Amygdala (tissue), 56 donors: ENCODE measurements at places on chromosomes 1 and 21.

DNA sequence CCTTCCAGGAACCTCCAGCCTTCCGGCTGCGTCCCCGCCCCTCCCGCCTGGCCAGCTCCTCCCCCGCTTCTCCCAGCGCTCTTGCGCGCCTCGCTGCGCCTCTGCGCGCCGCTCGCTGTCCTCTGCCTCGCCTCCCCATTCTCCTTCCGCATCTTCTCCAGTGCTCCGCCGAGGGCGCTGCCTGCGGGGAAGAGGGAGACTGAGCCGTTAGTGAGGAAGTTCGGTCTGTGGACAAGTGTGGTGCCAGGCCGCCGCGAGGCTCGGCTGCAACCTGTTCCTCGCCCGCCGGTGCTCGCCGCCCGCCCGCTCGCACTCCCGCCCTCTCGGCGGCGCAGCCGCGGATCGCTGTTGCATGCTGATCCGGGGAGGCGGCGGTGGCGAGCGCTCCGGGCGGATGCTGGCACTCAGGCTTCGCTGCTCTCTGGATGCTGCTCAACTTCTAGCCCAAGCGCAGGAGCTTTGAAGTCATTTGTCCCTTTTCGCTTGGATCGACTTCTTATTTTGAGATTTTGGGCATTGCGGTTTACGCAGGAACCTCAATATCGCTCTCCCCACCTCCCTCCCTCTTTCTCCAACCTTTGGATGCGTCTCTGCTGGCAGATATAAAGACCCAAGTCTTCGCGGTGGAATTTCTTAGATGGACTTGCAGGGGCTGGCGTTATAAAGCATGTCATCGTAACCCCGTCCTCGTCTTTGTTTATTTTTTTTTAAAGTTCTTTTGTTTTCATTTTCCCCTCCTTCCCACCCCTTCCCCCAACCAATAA lies 614 bp upstream of the CACNA1E start:
- DNase-seq: no peak

DNA sequence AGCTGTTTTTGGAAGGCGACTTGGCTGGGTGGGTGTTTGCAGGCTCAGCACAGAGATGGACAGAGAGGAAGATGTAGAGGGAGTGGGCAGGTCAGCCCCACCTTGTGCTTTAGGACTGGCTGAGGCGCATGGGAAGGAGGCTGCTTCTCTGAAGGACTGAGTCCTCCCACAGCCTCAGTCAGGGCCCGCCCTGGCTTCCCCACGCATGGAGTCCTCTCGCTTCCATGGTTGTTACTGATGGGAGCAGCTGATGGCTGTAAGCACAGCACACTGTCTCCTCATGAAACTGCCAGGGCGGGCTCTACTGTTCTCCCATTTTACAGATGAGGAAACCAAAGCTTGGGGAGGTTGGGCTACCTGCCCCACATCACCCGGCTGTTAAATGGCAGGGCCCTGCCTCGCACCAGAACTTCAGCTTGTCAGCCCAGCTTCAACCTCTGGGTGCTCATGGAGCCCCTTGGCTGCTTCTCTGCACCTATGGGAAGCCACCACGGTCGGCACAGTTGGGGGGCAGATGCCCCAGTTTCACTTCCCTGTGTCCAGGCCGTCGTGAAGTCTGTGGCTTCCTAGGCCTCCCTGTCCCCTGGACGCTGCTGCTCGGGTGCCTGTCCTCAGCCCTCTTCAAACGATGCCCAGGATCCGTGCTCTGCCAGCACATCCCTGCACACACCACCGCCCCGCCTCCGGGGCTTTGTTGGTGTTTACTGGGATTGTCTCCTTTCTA lies 2.4 kb downstream of the TMEM201 start:
- DNase-seq: no peak

DNA sequence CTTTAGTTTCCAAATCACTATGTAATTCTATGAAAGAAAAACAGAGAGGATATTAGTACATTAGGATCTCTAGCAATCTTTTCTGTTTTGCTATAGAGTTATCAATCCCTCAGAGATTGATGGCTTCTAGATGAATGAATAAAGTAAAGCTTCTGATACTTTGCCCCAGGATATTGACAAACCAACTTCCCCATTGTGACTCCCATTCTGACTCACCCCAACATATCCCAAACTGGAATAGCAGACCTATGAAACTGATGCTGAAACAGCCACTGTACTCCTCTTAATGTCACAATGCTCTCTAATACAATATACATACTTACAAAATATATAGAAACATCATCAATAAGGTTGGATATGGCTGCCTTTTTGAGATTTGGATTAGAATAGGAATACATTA lies 442.1 kb upstream of the NR5A2 start:
- no peak for DNase-seq

- no peak for DNase-seq
These were observed 3.4 kb downstream of the SPATC1L start for GRCh38 chr21:46180778-46181391.

GRCh38 chr21:39326607-39327307 lies 13.3 kb upstream of the BRWD1 start:
- DNase-seq: no peak

- no peak for DNase-seq
These were observed 4.5 kb downstream of the ZC3H12A start for GRCh38 chr1:37478890-37479254.
